Muscle of back (tissue), 13 donors: ENCODE measurements at places on chromosomes 13 and 19. TPM values are rescaled to one million over a fixed set of nuclear protein-coding genes. Genes with fewer than 3 reads are reported as not detected.

DNA sequence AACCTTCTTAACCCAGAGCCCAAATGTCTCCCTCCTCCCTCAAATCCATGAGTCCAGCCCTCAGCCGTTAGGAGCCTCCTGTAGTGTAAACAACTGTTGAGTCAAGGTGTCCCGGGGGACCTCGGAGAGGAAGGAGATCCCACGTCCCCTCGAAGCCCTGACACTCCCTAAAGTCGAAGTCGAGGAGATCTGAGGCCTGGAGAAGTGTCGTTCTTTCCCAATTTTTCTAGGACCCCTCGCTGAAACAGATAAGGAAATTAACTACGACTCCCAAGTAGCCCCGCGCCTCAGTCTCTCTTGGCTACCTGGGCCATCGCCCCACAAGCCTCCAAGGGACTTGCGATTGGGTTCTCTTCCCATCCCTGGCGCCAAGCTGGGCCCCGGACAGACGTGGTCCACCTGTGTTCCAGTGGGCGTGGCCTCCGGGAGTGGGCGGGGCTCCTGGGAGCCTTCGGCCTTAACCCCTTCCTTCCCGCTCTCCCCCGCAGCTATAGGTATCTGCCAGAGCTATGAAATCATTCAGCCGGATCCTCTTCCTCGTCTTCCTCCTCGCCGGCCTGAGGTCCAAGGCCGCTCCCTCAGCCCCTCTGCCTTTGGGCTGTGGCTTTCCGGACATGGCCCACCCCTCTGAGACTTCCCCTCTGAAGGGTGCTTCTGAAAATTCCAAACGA lies 869 bp downstream of the GFY start:
- no peak for DNase-seq

DNA sequence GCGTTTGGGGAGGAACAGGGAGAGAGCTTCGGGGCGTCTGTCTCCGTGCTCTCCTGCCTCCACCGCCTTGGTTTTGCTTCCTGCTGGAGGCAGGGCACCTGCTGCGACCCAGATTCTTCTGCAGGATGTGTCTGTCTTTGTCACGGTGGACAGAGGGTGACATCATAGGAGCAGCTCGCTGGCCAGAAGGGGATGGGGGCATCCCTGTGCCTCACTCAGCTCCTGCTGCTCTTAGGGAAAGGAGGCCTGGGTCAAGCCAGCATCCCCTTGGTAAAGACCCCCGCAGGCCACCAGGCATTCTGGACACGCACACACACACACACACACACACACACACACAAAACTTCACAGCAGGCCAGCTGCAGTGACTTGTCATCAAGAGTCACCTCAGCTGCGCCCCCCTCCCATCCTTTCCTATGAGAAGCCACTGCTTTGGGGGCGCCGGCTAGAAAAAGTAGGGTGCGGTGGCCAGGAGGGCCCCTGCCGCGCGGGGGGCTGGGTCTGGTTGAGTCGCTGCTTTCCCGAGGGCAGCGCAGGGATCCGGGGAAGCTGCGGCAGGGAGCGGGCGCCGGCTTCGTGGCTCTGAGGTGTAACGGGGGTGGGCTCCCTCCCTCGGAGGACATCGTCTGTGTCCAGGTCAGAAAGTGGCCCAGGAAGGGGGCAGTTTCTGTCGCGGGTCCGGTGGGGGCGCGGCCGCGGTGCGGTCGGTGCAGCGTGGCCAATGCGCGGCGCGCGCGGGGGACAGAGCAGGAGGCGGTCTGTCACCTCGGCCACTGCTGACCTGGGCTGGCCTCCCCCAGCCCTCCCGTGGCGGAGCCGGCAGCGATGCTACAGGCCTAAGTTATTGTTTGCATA lies 15.8 kb upstream of the NPAS1 start:
- no peak for DNase-seq

Gene ZNF154
- polyA plus RNA-seq: 8.0 TPM

Gene ZSCAN4
- 0.11 TPM for polyA plus RNA-seq

Gene PEG3
- 230 TPM for polyA plus RNA-seq
